ENCODE measurements at places on chromosomes 4 and X.

DNA sequence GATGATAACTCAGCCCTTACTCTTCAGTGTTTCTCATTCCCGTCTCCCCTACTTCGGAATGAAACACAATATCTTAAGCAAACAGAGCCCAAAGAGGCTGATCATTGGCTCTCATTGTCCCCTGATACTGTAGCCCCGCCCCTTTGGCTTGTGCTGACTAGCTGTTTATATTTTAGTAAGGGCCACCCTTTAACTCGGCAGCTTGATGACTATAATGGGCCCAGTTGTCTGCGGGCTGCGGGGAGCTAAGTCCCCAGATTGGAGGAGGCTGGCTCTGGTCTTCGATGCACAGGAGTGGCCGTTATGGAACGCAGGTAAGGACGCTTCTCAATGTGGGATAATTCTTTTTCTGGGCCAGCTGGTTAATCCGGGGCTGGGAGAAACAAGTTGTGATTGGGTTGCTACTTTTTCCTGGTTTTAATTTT lies at the start of gene TRIM2:
TRIM2 (plus strand) TSS at position 197 of the 425 bp plus-strand sequence; CDS start at position 285, 88 bp downstream.
- no peak for DNase-seq

GRCh38 chrX:13688384-13688957 lies 457 bp upstream of the RAB9A start:
- no peak for DNase-seq

DNA sequence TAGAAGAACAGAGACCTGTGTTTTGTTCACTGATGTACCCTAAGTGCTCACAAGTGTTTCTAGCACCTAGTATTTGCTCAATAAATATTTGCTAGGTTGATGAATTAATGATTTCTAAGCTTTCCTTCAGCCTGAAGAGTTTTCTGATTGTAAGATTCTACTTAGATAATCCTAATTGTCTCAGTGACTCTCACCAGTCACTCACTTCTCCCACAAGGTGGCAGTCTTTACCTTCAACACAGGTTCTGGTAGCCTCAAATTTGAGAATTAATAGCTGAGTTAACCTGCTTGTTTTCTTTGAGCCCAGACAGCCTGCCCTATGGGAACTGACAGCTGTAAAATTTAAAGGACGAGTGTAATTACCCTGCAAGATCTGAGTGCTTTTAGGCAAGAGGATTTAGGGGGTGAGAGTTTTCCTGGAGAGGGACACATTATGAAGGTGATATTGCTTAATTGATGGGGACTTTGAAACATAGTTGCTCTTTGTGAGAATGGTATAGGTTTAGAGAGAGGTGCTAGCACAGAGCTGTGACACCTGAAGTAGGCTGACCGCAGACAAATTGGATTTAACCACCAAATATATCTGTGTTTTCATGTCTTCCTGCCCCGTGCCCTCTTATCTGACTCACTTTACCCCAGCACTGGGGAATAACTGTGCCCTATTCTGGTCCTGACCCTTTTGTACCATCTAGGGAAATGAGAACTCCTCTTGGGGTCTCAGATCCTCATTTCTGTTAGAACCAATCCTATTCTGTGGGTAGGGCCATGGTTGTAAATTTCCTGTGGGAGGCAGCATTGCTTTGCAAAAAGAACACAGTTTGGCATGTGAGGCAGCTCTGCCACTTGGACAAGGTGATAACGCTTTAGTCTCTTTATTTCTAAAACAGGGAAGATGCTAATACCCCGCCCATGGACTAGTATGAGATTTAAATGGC lies 27.7 kb downstream of the CD38 start:
- no peak for DNase-seq

DNA sequence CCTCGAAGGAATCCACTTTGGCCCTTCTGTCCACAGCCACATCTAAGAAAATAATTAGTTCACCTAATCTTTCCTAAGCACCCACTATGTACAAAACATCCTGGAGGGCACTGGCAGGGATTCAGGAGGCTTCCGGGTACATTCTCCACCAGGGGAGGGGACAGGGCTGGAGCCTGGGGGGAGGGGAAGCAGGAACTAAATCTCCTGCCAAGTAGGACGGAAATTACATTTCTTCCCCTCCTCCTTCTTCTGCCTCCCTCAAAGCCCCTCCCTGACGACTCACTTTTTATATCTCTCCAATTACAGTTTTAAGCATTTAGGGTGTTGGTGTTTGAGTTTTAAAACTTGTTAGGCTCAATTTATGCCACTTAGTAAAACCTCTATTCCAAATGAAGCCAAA lies 203.1 kb downstream of the BCOR start:
- no peak for DNase-seq

- no peak for DNase-seq
Observed at GRCh38 chr4:156132196-156132595, 178.5 kb upstream of the CTSO start.

DNA sequence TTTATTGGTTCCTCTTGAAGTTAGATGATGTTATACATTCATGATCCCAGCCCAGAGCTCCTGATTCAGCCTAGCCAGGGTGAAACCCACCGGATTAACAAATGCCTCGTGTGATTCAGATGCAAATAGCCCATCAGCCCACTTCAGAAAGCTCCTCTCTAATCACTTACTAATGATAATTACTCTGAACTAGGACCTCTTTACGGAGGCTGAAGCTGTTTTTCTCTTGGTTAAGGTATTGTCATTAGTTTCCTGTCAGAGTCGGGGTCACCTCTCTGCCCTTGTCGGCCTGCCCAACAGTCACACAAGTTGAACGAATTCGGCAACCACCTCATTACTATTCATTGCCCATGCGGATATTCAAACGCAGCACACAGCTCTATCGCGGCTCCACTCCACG lies 36.6 kb downstream of the ZFP42 start:
- no peak for DNase-seq

DNA sequence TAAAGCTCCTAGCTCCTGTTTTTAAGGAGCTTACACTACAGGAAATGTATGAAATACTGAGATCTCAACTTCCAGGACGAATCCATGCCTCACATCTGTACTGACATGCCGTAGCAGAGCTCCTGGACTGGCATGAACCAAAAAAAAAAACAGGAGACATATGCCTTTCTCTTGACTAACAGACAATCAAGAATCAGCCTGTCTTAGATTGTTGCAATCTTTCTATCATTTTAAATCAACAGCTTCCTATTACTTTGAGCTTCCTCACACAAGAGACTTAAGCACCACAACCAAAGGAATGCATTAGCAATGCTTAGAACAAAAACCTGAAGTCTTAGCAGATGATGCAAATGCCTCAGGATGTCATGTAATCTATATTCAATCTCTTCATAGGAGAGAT lies 34.7 kb upstream of the AREG start:
- DNase-seq: no peak

DNA sequence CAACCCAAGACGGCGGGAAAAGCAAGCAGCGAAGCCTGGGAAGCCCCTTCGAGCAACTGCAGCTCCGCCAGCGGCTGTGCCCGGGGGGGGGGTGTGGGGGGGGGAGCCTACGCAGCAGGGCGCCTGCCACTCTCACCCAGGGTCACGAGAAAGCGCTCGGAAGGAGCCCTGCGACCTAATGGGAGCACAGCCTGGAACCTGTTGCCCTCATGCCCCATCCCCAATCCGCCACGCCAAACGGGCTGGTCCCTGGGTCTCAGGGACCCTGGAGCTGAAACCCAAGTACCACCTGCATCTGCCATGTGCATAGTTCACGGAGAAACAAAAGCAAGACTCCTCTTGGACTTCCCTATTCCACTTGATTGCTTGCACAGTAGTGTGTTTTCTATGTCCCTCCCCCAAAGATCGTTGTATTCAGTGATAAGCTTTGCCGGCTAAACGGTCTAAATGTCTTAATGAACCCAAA lies 359 bp upstream of the GAB3 start:
- DNase-seq: no peak

DNA sequence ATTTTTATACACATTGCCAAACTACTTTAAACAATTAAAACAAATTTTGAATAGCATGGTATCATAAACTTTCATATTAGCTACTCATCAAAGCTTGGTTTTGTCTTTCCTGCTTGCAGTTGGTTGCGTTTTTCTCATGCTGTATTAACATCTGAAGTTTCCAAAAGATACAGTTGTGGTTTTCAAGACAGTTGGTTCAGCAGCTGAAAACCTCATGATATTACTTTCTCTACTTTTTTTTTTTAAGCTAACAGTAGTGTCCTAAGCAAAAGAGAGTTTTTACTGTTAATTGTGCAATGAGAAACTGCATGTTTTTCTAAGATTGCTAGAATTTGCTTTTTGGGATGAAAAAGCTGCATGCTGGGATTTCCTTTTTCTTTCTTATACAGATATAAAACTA lies 15.2 kb downstream of the RUFY3 start:
- DNase-seq: no peak

DNA sequence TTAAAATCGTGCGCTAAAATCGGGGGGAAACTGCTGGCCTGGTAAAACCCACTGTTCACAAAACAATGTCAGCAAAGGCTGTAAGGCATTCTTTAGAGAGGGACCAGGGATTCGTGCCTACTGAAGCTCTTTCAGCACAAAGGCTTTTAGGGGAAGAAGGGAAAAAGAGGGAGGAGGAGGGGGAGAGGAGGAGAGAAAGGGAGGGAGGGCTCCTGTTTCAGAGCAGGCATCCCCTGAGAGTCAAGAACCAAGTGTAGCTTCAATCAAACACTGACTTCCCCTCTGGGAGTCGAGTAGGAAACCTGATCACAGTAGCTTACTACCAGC lies 9.5 kb downstream of the BCOR start:
- no peak for DNase-seq

- no peak for DNase-seq
Observed at GRCh38 chr4:101152521-101152920, 194.8 kb downstream of the PPP3CA start.

- no peak for DNase-seq
Observed at GRCh38 chr4:81884986-81885385, 413.3 kb upstream of the RASGEF1B start.

- DNase-seq: no peak
Observed at GRCh38 chr4:88737307-88737941, 39.8 kb upstream of the NAP1L5 start.

GRCh38 chr4:98482503-98482846 lies 175.9 kb downstream of the TSPAN5 start:
- no peak for DNase-seq

GRCh38 chr4:126479709-126480108 lies 1153.0 kb upstream of the INTU start:
- no peak for DNase-seq

DNA sequence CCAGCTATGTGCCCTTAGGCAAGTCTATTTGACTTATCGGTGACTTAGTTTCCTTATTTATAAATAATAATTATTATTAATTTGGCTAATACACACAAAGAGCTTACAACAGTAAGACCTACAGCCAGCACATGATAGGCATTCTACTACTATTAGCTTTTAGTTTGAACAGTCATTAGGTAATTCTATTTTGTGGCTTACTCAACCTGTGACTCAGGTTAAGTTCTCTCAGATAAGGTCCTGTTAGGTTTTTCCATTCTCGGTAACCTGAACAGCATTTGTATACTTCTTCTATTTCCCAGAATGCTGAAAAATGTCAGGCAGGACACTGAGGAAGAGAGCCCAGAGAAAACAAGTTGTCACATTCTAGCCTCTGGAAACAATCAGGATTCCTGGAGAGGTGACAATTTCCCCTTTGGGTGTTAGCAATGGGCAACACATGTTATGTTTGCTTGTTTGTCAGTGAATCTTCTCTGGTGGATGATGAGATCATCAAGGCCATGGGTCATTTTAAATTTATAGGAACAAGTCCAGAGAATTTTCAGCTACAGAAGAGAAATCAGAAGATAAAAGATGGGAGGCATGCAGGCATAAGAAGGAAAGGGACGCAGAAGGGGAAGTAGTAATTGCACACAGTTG lies 2144.7 kb downstream of the PCDH7 start:
- DNase-seq: no peak

DNA sequence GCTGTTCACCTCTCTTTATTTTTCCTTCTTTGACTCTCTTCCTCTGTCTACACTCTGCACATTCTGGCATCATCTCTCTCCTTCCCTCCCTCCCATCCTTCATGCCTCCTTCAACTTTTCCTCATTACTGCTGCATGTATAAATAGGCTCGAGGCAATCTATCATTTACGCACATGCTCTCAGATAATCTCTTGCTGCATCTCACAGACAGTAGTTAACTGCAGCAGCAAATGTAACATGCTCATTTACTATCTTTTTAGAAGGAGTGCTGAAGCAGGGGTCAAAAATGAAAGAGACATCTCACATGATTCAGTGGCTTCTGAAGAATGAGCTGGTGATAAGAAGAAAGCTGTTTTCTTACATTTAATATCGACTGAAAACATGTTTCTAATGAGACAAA lies 127.7 kb downstream of the RASL11B start:
- no peak for DNase-seq

- no peak for DNase-seq
Observed at GRCh38 chrX:100687128-100687527, 43.1 kb downstream of the SRPX2 start.

DNA sequence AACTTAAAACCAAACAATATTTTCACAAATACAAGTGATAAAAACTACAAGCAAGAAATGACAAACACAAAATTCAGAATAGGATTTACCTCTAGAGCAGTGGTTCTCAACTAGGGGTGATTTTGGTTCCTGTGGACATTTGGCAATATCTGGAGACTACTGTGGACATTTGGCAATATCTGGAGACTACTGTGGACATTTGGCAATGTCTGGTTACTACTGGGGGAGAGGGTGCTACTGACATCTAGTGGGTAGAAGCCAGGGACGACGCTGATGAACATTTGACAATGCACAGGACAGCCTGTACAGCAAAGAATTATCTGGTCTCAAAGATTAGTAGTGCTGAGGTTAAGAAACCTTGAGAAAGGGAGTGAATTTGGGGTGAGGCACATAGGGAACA lies 169.8 kb downstream of the CLCN4 start:
- DNase-seq: no peak

DNA sequence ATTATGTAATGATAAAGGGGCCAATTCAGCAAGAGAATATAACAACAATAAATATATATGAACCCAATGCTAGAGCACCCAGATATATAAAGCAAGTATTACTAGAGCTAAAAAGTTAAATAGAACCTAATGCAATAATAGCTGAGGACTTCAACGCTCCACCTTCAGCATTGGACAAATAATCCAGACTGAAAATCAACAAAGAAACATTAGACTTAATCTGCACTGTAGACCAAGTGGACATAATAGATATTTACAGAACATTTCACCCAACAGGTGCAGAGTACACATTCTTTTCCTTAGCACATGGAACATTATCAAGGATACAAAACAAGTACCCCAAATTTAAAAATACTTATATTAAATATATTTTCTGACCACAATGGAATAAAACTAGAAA lies 24.3 kb downstream of the OTC start:
- DNase-seq: no peak

- DNase-seq: no peak
Observed at GRCh38 chr4:73619346-73619745, 890 bp downstream of the RASSF6 start.

DNA sequence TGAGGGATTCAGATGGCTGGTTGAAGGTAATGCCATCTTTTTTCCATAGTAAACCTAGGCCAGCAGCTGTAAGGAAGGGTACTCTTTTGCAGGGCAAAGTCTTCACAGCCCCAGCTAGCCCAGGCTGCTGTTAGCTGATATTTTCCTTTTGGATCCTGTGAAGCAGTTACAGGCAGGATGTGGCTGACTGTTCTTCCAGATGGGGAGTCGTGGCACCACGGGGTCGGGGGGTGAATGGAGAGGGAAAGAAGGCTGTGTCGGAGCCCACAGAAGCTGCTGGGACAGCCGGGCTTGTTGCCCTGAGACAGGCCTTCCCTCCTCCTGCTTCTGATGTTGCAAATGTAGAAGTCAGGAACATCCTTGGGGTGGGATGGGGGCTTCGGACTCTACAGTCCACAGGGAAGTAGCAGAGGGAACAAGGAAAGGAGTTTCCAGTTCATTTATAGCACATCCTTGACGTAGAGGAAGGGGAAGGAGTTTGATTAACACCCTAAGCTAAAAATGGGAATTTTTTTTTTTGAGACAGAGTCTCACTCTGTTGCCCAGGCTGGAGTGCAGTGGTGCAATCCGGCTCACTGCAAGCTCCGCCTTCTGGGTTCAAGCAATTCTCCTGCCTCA lies 64.6 kb upstream of the TMEM150C start:
- no peak for DNase-seq

Data from chondrocyte (in vitro differentiated cells).